Vagina (tissue), 2 donors: ENCODE measurements at places on chromosomes 12 and 14.

- DNase-seq, result no peak
These were observed 521.5 kb downstream of the FUT8 start for GRCh38 chr14:65934070-65934435.

DNA sequence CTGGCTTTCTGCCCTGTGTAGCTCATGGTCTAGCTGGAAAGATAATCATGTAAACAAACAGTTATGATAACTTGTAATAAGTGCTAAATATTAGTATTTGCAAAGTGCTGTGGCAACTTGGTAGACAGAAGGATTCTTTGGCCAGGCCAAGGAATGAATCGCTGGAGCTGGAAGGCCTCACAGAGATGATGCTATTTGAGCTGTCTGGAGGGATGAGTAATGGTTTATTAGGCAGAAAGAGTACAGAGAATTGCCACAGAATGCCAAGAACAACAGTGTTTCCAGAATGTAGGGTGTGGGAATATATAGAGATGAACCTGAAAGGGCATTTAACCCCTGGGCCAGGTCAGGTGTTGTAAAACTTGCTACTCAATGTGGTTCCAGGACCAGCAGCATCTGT is 27.6 kb downstream of the OTX2 start:
- no peak for DNase-seq

- no peak for DNase-seq
These were observed 149.7 kb downstream of the C12orf75 start for GRCh38 chr12:105480162-105480561.

- DNase-seq, result no peak
These were observed 63.5 kb downstream of the CLMN start for GRCh38 chr14:95256002-95256775.

- DNase-seq, result no peak
These were observed 1662.2 kb upstream of the FLRT2 start for GRCh38 chr14:83867566-83868225.

GRCh38 chr12:89391726-89392336 is 39.5 kb upstream of the DUSP6 start:
- no peak for DNase-seq

DNA sequence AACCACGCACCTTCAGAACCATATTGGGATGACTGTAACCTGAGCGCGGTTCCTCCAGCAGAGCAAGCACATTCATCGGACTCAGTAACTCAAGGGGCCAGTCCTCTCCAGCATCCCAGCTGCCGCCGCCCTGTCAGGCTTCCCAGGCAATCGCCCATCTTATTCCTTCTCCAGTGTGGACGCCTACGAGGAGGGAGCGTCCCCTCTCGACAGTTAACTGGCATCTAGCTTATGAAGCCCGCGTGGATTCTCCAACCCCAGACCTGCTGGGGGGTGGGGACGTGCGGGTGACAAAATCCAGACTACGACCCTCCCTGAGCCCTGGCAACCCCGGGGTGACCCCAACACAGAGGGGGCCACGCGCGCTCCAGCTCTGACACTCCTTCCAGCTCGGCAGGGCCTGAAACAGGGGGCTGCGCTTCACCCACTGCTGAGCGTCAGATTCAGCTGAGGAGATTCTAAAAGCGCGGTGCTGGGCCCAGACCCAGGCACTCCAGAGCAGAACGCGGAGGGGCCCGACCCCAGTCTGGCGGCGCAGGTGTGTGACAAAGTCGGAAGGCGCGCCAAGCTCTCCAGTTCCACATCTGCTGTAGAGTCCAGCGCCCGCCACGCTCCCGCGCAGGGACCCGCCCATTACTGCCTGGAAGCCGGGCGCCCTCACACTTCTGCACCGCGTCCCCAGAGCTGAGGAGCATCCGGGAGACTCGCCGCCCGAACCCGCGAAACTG is 43.9 kb upstream of the ESR2 start:
- peak; percentile 89 for DNase-seq

- no peak for DNase-seq
These were observed 293.3 kb upstream of the TMPO start for GRCh38 chr12:98222135-98222534.

DNA sequence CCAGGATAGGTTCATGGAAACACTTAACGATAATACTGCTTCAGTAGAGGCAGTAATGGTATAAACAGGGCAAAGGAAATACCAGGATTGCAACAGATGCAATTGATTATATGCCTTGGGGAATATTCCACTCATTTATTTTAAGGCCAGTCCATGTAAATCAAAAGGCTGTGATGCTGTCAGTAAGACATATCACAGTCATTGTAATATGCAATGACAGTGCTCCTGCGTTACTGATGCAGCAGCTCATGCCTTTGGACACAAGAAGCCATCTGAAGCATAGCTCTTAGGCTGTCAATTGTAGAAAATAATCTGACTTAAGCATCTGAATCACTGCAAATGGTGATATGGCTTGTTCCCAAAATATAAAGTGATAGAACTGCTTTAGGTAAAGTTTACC is 674.8 kb downstream of the TMTC2 start:
- DNase-seq, result no peak

DNA sequence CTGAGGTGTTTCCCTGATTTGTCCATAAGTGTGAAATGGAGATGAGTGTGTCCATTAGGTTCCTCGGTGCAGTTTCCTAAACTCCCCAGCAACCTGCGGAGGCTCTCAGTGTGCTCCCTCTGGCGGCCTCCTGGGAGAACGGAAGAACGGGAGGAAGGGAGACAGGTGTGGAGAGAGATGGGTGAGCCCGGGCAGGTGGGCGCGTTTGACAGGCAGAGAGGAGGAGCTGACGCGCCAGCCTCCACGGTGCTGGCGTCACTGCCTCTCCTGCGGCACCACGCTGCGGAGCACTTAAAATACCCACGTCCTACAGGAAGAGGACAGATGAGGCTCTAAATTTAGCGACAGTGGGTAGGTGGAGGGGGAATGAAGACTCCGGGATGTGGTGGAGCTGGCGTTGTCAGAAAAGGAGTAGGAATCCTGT is 26.8 kb upstream of the PEX5 start:
- DNase-seq, result no peak

GRCh38 chr14:82342596-82342995 is 808.9 kb upstream of the SEL1L start:
- no peak for DNase-seq

DNA sequence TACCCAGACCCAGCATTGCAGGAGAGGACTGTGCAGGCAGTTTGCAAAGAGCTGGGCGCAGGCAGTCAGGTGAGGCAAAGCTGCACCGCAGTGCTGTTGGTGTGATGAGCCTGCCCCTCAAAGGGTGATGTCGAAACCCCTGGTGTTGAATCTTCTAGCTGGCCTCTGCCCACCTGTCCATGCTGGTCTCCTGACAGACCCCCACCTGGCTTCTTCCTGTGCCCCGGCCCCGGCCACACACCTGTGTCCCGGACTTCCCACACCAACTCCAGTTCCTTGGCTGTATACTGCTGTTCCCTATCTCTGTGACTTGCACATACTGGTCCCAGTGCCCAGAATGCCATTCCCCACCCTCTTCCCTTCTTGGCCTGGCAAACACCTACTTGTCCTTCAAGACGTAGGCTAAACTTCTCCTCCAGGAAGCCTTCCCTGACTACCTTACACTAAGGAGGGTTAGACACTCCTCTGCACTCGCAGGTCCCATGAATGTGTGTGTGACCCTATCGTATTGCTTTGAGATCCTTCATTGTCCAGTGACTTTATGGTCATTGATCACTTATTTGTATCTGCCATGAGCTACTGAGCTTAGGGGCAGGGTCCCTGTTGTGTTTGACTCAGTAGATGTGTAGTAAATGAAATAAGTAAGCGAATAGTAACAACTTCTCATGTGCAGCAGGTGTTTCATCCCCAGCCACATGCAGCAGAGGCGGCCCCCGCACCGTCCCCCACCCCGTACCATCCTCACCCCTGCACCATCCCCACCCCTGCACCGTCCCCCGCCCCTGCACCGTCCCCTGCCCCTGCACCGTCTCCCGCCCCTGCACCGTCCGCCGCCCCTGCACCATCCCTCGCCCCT is 37.4 kb downstream of the ESRRB start:
- DNase-seq, result no peak

GRCh38 chr14:102187568-102188001 is 47.9 kb downstream of the WDR20 start:
- no peak for DNase-seq

- no peak for DNase-seq
These were observed 176.3 kb upstream of the GSC start for GRCh38 chr14:94946244-94946643.

- no peak for DNase-seq
These were observed 182.1 kb upstream of the HMGA2 start for GRCh38 chr12:65642061-65642661.

- DNase-seq, result no peak
These were observed 216.8 kb downstream of the PPFIA2 start for GRCh38 chr12:81542065-81543010.

- no peak for DNase-seq
These were observed 145.2 kb upstream of the KRR1 start for GRCh38 chr12:75656648-75657047.

DNA sequence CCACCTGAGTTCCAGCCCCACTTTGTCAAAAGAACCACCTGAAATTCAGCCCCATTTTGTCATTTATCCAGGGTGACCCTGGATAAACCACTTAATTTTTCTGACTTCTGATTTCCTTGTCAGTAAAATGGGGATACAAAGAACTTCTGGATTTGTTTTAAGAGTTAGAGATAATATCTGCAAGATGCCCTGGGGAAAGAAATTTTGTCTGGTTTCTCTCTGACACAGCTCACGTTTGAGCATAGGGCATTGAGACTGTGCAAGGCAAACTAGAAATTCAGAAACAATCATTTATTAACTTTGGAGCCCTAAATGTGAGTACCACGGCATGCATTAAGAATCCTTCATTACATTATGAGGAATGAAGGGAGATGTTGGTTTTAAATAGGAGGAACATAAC is 37.2 kb downstream of the TMTC2 start:
- DNase-seq, result no peak

DNA sequence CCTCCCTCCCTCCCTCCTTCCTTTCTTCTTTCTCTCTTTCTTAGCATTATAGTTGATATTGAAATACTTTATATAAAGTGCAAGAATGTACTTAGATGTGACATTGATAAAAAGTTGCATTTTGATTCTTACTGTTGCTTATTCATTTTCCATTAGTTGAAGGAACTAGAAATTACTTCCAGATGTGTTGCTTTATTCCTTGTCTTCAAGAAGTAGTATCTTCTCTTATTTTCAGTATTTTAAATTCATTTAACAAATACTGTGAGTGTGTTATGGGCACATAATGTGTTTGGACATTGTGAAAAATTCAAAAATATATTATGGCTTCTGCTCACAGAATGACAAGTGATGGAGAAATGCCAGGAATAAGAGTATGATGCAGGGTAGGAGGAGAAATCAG is 45.6 kb downstream of the TRMT5 start:
- no peak for DNase-seq

DNA sequence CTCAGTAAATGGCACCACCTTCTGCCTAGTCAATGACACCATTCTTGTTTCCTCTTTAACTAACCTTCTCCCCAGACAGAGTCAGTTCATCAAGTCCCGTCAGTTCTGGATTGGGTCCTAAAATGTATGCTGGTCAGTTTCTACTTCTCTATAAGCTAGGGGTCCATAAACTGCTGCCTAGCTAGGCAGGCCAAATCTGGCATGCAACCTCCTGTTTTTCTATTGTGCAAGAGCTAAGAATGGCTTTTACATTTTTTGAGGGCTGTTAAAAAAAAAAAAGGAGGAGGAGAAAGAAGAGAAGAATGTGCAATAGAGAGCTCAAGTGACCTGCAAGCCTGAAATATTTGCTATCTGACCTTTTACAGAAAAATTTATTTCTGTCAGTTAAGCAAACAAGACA is 6.4 kb upstream of the TMED10 start:
- no peak for DNase-seq

GRCh38 chr12:43159506-43159905 is 392.5 kb downstream of the ADAMTS20 start:
- DNase-seq, result no peak

GRCh38 chr12:83156815-83157214 is 470.1 kb downstream of the TMTC2 start:
- no peak for DNase-seq

- no peak for DNase-seq
These were observed 21.1 kb upstream of the ARID2 start for GRCh38 chr12:45708363-45708762.

- DNase-seq, result no peak
These were observed 22.9 kb downstream of the NDUFA12 start for GRCh38 chr12:94980577-94980976.

- no peak for DNase-seq
These were observed 20.9 kb downstream of the ISCA2 start for GRCh38 chr14:74514471-74514941.

DNA sequence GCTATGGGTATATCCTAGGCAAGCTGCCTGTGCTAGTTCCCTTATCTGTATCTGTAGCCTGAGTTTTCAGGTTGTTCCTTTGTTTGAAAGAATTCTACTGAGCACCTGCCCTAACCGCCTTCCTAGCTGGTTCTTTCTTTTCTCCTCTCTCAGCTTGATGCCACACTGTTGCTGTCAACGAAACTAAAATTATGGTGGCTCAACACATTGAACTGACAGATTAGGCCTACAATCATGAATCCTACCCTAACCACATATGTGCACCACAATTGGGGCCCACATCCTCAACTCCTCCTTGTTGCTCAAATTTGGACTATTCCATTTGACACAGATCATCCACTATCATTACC is 36.2 kb upstream of the RESF1 start:
- DNase-seq, result no peak

DNA sequence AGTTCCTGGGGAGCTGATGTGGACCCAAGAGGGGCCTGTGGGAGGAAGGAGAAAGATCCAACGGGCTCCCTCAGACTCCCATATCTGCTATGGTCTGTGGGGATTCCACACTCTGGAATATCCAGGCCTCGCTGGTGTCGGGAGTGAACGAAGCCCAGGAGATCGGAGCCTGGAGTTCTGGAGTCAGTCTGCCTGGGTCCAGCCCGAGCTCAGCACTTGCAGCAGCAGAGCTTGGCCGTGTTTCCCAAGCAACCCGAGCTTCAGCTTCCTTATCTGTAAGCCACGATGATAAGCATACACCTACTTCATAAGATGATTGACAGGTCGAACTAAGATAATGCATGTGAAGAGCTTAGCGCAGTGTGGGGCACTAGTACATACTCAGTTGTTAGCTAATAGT is 10.1 kb downstream of the LTBP2 start:
- DNase-seq, result no peak

- DNase-seq, result no peak
These were observed 122.9 kb downstream of the PRKCH start for GRCh38 chr14:61444215-61444768.

GRCh38 chr12:58117201-58117600 is 175.8 kb downstream of the ATP23 start:
- DNase-seq, result no peak

DNA sequence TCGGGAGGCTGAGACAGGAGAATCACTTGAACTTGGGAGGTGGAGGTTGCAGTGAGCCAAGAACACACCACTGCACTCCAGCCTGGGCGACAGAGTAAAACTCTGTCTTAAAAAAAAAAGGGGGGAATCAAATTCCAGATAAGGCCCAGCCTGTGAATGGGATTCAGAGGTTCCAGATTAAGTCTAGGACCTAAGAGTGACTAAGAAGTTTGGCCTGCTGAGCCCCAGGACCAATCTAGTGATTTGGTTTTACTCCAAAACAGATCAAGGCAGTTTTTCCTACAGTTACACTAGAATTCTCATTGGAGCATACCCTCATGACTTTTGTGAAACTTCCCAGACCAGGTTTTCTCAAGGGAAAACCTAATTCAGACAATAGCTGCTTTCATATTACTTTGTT is 22.8 kb downstream of the EXOC5 start:
- no peak for DNase-seq
